ENCODE measurements at places on chromosomes 13 and 19.

DNA sequence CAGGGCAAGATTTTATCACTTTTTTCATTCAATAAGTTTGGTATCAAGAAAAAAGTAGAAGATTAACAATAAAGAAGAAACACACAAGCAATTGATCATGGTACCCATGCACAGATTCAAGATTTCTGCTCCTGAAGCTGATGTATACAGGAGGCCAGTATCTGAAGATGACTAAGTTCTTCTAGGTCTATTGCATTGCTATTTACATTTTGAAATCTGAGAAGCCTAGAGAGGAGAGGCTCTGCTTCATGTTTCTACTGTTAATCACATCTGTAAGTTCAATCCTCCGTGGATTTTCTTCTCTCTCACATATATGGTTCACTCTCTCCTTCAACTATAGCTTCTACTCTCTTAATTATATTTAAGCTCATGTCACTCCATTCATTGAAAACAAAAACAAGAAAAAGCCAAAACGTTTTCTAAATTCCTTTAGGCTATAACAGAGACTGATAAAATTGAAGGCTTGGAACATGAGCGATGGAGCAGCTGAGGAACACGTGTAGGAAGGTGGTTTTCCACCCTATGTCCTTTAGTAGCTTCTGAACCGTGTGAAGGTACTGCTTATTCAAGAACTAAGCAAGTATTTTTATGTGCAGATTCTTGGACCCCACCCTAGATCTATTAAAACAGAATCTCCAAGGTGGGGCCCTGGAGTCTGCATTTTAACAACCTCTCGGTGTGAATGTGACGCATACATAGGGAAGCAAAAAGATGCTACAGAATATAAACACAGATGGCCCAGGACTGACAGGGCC is 198.2 kb downstream of the EFNB2 start:
- DNase-seq, result no peak

- DNase-seq, result no peak
Observed at GRCh38 chr19:44692379-44692721, 6.6 kb upstream of the CEACAM16 start.

GRCh38 chr13:114283576-114283975 is 2.2 kb downstream of the UPF3A start:
- DNase-seq, result no peak

DNA sequence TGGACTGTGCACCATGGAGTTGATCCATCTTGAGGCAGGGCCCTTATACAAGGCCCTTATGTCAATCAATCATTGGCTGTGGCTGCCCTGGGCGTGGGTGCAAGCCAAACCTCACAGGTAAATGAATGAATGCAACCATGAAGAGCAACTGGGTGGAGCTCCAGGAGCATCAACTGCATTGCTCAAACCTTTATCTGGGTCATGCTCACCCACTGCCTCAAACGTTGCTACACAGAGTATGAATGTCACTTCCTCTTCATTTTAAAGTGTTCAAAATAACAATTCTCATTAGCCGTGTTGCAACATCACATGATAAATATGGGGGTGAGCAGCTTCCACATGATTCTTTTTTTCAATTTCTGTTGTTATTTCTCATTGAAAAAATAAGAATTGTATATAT is 6.4 kb upstream of the ZNF333 start:
- no peak for DNase-seq

DNA sequence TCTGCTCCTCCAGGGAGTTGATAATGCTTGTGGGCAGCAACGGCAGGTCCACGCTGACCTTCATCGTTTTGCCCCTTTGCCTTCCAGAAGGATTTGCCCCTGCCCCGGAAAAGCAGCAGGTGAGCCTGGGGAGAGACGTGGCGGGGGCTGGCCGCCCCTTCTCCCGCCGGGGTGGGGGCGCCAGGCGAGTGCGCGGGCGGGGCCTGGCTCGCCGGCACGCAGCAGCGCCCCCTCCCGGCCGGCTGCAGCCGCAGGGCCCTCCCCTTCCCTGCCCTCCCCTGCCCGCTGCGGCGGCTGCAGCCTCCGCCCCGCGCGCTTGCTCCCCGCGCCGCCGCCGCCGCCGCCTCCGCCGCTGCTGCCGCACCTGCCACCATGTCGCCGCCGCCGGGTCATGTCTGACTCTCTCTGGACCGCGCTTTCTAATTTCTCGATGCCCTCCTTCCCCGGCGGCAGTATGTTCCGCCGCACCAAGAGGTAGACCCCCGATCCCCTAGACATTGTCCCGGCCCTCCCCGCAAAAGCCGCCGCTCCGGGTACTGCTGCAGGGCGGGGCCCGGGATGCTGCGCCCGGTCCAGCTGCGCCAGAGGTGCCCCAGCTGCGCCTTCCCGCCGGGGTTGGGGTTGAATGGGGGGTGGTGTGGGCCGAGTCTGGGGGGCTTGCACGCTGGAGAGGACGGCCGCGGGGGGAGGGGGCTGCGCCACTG is at the start of gene MAST1:
Gene MAST1, plus strand, starts transcription at position 334 of the 704 bp plus-strand sequence. Its CDS starts 58 bp downstream, at position 392.
- no peak for DNase-seq

GRCh38 chr13:52969373-52969772 is 59.2 kb upstream of the OLFM4 start:
- no peak for DNase-seq

GRCh38 chr19:2665103-2665502 is 37.4 kb downstream of the GNG7 start:
- DNase-seq, result no peak

- peak; percentile 86 for DNase-seq
Observed at GRCh38 chr19:33404506-33405253, 31.2 kb downstream of the CEBPG start.

DNA sequence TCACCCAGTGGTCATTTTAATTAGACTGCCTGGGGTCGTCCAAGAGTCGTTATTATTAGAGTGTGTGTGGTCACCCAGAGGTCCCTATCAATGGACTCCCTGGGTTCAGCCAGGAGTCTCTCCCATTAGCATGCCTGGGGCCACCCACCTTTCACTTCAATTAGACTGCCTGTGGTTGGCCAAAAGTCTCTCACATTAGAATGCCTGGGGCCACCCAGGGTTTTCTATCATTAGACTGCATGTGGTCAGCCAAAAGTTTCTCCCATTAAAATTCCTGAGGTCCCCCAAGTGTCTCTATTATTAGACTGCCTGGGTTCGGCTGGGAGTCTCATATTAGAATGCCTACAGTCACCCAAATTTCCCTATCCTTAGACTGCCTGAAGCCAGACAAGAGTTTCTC is 1472.6 kb downstream of the UQCRFS1 start:
- no peak for DNase-seq

DNA sequence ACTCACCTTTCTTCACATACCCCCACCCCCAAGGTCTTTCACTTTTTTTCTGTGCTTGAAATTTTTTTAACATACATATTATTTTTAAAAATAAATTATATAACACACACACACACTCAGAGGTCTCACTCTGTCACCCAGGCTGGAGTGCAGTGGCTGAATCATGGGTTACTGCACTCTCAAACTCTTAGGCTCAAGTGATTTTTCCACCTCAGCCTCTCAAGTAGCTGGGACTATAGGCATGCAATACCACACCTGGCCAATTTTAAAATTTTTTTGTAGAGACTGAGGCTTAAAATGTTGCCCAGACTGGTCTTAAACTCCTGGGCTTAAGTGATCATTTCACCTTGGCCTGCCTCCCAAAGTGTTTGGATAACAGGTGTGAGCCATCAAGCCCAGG is 32.9 kb upstream of the ZNF429 start:
- no peak for DNase-seq

GRCh38 chr19:16628984-16629691 is 1.1 kb upstream of the MED26 start:
- DNase-seq, result peak; percentile 81

DNA sequence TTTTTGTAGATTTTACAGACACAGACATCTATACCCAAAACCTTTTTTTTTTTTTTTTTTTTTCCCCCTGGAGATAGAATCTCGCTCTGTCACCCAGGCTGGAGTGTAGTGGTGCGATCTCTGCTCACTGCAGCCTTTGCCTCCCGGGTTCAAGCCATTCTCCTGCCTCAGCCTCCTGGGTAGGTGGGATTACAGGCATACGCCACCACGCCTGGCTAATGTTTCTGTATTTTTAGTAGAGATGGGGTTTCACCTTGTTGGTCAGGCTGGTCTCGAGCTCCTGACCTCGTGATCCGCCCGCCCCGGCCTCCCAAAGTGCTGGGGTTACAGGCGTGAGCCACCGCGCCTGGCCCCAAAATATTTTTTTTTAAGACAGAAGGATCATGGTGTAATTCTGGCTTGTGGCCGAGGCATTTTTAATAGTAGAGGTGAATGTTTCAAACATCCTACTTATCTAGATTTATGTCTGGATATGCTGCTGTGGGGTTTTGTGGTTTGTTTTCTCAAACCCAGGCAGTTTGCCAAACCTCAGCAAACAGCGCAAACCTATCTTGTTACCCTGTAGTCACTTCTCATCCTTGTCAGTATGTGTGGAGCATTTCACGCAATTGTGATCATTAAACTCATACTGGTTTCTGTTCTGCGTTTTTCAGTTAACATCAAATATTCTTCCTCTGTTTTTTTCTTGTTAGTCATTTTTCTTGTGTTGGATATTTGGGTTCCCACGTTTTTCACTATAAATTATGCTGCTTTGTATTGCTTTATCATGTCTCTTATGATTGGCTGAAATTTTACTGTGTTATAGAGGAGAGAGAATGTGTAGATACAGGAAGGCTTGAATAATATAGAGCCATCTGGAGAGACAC is 36.2 kb upstream of the GARRE1 start:
- no peak for DNase-seq

- no peak for DNase-seq
Observed at GRCh38 chr13:84821261-84821660, 939.0 kb upstream of the SLITRK1 start.

- peak; percentile 54 for DNase-seq
Observed at GRCh38 chr19:38062959-38063761, 156.2 kb downstream of the SIPA1L3 start.

DNA sequence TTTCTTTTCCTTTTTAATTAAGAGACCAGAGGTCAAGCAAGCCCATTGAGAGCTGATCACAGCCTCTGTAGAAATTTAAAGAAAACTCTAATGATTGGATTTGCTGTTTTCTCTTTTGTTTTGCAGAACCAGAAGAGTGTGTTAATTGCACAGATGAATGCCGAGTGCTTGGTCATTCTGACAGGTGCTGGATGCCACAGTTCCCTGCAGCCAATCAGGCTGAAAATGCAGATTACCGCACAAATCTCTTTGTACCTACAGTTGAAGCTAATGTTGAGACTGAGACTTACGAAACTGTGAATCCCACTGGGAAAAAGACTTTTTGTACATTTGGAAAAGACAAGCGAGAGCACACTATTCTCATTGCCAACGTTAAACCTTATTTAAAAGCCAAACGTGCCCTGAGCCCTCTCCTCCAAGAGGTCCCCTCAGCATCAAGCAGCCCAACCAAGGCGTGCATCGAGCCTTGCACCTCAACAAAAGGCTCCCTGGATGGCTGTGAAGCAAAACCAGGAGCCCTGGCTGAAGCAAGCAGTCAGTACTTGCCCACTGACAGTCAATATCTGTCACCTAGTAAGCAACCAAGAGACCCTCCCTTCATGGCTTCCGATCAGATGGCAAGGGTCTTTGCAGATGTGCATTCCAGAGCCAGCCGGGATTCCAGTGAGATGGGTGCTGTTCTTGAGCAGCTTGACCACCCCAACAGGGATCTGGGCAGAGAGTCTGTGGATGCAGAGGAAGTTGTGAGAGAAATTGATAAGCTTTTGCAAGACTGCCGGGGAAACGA is 93.1 kb downstream of the PCDH17 start:
- no peak for DNase-seq

- no peak for DNase-seq
Observed at GRCh38 chr13:40776681-40777165, 5.7 kb upstream of the MRPS31 start.

DNA sequence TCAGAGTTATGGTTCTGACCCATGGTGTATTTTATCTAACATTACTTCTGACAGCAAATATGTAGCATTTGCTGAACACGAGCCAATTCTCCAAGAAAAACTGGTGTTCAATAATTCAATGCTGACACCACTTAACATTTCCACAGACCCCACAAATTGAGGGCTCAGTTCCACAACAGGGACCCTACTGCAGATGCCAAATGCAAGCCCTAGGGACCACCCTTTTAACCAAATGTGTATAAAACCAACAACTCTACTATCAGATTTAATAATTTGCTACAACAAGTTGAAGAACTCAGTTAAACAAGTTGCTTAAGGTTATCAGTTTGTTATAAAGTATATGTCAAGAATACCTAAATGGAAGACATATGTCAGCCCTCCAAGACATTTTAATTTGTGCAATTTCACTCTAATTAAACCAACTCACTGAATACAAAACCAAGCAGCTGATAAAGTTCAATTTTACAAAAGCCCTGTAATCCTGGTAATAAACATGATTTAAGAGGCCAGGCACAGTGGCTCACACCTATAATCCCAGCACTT is 6.7 kb downstream of the ZNF44 start:
- DNase-seq, result no peak

- no peak for DNase-seq
Observed at GRCh38 chr19:718251-718951, 9.7 kb downstream of the PALM start.

GRCh38 chr13:97889803-97890202 is 63.7 kb upstream of the IPO5 start:
- DNase-seq, result peak; percentile 91

GRCh38 chr13:82458169-82458568 is 1424.1 kb downstream of the SLITRK1 start:
- DNase-seq, result no peak

DNA sequence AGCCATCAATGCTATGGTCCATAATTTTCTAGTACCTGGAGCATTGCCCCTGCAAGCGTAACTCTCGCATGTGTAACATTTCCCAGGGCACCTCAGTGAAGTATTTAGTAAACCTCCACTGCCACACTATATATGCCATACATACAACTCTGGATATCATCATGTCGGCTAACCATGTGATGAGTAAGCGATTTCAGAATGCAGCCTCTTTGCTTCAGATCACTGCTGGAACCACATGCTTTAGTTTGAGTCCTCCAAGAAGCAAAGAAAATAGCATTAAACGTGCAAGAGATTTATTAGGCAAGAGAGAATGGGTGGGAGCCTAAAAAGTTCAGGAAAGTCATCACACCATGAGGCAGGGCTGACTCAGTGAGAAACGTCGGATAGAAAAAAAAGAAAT is 635.6 kb upstream of the SLITRK5 start:
- no peak for DNase-seq

- no peak for DNase-seq
Observed at GRCh38 chr13:101915755-101916107, 463.3 kb downstream of the ITGBL1 start.

DNA sequence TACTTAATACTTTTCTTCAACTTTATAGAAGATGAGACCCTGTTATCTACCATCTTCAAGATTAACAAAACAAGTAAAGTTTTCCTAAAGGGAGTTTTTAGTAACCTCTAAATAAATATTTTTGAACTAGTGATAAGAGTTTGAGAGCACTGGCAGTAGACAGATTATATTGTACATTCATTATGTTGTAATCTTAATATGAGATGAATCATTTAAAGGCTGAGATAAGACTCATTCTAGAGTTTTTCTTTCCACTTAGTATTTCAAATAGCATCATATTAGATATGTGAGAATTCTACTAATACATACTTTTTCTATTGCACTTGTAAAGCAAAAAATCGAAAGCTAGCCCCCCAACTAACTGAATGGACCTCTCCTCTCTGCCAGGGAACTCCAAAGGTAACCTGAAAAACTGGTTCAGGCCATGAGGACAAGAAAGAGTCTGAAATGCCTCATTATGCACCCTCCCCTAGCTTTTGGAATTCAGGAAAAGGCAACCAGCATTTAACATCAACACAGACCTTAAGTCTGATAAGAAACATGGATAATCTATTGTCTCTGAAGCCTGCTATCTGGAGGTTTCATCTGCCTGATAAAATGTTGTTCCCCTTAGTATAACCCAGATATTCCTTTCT is 875.4 kb upstream of the SLC10A2 start:
- no peak for DNase-seq

All from muscle of arm (tissue), 14 donors.